G401 (cell line): ENCODE measurements at places on chromosomes 5 and 9.

GRCh38 chr5:117943541-117943940 lies 1044.8 kb downstream of the DTWD2 start:
- no peak for DNase-seq

DNA sequence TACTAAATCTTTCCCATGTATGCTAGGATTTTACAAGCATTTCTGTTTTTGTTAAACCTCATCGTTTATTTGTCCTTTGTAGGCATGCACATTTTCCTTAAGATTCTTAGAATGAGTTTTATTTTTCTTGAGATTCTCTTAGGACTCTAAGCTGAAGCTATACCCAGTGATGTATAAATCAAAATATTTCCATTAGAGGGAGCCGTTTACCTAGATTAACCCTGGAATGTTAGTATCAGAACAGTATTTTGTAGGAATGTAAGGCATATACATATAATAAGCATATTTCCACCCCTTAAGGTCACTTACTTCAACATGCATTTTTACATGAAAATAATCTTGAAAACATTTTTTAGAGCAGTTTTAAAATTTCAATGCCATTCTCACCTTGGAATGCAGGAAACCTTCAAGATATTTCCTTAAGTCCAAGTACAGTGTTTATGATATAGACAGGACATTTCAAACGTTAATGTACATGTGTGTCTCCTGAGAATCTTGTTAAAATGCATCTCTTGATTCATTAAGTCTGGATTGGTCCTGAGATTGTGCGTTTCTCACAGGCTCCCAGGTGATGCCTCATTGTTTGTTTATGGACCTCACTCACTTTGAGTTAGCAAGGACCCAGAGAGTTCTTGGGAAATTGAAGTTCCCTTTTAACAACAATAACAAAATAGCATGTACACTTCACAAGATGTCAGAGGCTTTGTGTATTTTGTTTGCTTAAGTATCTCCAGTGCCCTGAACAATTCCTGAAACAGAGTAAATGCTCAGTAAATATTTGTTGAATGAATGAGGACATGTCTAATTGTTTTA lies 34.9 kb upstream of the FCHO2 start:
- DNase-seq, result no peak

- peak; percentile 69 for DNase-seq
Observed at GRCh38 chr5:116068028-116068632, 16.7 kb upstream of the COMMD10 start.

- no peak for DNase-seq
Observed at GRCh38 chr5:1856596-1857255, 26.0 kb downstream of the IRX4 start.

DNA sequence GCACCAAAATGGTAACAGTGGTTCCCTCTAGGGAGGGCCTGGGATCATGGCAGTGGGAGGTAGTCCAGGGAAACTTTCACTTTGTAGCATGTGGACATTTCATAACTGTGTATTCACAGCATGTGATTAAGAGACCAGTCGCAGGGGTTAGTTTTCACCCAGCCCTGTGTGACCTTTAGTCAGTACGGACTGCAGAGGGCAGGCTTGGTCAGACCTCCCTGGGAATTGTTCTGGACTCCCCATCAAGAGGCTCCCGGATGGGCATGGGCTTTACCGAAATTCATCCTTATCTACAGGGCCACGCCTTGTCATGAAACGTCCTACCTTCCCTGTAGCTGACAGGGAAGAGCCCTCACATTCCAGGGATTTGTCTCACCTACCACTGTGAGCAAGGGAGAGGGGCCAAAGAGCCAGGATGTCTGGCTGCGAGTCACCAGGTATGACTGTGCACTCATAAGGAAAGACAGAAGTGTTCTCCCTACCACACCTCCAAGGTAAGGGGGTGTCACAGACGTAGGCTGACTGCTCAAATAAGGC lies 19.9 kb downstream of the GPX3 start:
- DNase-seq, result no peak

- DNase-seq, result no peak
Observed at GRCh38 chr9:471320-471719, 256.7 kb downstream of the DOCK8 start.
